ENCODE measurements at places on chromosomes 2 and 18.

DNA sequence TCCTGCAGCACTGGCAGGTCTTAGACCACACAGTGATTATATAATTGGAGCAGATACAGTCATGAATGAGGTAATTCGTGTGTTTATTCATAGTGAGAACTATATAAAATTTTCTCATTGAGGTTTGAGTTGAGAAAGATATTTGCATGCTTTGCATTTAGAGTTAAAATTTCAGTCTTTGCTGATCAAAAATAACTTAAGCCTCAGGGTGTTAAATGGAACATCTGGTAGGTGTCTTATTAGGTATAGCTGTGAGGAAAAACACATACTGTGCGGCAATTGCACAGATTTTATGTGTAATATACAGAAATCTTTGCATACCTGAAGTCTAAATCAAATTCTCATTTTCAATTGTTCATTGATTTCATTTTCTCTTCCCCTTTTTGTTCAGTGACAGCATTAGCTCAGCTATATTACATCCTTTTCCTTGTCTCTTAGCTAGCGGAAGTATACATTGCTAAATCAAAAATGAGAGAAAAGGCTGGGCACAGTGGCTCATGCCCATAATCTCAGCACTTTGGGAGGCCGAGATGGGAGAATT, 21.2 kb downstream of the GORASP2 start:
- DNase-seq: no peak

- no peak for DNase-seq
Observed at GRCh38 chr2:196274387-196274809, 103.0 kb upstream of the STK17B start.

GRCh38 chr2:217527590-217528202, 475.1 kb downstream of the TNS1 start:
- no peak for DNase-seq

GRCh38 chr2:16209799-16210198, 269.4 kb downstream of the MYCN start:
- no peak for DNase-seq

DNA sequence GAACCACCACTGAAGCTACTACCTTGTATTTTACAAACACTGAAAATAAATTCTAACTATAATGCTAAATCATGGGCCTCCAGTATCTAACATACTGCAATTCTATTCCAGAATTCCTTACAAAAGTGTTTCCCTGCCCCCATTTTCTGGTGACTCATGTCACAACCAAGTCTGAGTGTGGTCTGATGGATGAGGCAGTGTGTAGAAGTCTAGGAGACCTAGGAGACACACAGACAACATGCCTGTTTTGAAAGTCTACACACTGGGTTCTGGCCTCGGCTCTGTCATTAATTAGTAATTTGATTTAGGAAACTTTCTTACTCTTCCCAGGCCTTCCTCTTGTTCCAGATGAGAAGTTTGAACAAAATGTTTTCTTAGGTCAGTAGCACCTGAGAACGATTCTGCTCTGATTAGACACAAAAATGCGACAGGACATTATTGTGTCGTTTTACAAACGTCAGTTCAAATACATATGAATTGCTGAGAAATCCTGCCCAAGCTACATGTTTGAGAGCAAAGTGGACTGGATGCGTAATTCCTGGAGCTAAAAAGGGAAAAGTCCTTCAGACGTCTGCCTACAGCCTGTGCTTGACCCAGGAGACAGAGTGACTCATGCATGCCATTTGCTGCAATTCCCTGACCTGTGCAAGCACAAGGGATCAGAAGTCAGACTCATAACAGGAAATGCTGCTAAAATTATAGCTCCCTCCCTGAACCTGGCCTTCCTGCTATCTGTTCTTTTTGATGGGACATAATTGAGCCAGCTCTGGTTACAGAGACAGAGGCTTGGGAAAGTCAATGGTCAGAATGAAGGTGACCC, 494.4 kb downstream of the SOX11 start:
- no peak for DNase-seq

All from cerebellar nuclear complex (tissue), 1 donor.